Endothelial cell (in vitro differentiated cells): ENCODE measurements at places on chromosomes 12 and 14. TPM values are rescaled to one million over a fixed set of nuclear protein-coding genes. Genes with fewer than 3 reads are reported as not detected.

The DHH gene
- total RNA-seq, result 0.46 TPM

The KRT79 gene
- total RNA-seq, result not detected

The KHNYN gene
- 43.8 TPM for total RNA-seq

The TAS2R19 gene
- total RNA-seq, result 3.4 TPM

The NANOG gene
- total RNA-seq, result 4.5 TPM

The GPR84 gene
- total RNA-seq, result 0.41 TPM

The IL26 gene
- total RNA-seq, result not detected

The NXPH4 gene
- total RNA-seq, result not detected

The C12orf60 gene
- total RNA-seq, result 1.8 TPM

The SPX gene
- total RNA-seq, result 0.18 TPM

The CMTM5 gene
- total RNA-seq, result 0.26 TPM

The NCAPD2 gene
- 25.3 TPM for total RNA-seq

The ZBTB42 gene
- 2.4 TPM for total RNA-seq

The ACOT6 gene
- total RNA-seq, result not detected

The KRT2 gene
- not detected for total RNA-seq
